Fibroblast of skin of left quadriceps (primary cell): ENCODE measurements at places on chromosomes 12 and 14.
A peak's percentile ranks its signal among the peaks of the same experiment; 100 is the strongest.

DNA sequence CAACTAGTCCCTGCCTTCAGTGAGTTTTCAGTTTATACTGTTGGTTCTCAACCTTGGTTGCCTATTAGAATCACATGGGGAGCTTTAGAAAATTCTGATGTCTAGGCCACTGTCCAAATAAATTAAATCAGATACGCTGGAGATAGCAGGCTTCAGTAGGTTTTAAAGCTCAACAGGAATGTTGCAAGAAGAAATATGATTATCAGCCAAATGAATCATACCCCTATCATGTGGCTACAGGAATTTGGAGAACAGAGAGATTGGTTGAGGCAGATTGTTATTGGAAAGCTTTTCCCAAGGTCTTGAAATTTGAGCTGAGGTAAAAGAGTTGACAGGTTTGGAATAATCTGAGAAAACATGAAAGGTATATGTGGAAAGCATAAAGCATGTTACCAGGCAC lies 125.3 kb downstream of the WIF1 start:
- DNase-seq: no peak

DNA sequence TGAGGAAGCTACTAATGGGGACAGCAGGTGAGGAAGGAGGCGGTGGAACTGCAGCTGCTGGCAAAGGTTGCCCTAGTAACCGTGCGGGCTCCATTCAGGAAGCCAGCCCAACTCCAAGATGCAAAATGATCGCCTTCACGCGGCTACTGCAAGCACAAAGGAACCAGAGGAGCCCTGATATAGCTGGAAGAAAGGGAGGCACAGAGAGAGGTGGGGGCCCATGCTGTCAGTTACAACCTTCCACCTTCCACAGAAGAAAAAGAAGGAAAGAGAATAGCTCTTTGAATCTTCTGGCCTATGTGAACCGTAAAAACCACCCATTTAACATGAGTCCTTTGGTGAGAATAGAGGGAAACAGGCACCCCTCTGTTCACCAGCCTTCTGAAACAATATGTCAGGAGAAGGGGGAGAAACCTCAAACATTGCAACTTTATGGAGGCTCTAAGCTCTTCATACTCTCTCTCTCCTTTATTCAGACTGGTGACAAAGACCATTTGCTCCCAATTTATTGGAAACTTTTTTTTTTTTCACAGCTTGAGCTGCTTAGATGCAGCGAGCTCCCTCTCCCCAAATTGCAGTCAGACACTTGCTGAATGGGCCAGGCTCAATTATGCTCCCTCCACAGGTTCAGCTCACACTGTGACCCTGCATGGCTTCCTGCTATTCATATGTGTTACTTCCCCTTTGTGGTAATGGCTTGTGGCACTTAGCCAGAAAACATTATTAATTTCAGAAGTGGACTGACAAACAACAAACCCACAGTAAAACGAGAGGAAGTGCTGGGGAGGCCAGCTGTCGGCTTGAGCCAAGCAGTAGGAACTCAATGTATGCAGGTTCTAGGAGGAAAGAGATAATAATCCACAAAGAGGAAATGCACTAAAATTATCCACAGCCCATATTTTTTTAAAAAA lies 6.2 kb downstream of the DUSP6 start:
- no peak for DNase-seq

DNA sequence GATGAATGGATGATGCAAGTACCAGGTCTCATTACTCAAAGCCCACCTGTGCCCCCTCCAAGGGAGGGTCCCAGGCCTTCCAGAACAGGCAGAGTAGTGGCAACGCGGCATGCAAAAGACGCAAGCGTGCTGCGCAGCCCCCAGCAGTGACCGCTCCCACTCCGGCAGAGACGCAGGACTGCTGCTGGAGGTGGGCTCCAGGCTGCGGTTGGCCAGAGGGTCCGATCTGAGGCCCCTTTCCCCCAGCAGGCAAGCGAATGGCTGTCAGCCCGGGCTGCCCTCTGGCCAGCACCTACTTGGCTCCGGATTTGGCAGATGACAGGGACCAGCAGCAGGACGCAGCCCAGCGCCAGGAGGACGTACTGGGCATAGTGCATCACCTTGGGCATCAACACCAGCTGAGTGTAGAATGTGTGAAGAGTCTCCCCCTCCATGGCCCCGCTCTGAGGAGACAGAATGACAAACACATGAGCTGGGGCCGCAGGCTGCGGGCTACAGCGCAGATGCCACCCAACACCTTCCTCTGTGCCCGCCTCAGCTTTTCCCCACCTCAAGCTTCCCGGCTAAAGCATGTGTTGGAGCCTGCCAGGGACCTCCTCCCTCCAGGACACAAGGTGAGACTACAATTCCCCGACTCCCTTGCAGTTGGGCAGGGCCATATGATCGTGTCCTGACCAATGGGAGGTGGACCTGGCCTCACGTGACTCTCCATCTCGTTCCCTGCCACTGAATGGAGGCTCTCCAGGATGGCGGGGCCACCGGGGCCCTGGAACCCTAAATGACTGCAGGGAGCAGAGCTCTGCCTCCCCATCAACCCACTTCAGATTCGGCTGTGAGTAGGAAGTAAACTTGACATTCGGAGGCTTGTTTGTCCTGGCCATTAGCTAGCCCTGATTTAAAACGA lies 77.4 kb downstream of the SCARB1 start:
- DNase-seq: peak; percentile 84

GRCh38 chr12:55732288-55732687 lies 3.5 kb upstream of the CD63 start:
- no peak for DNase-seq

DNA sequence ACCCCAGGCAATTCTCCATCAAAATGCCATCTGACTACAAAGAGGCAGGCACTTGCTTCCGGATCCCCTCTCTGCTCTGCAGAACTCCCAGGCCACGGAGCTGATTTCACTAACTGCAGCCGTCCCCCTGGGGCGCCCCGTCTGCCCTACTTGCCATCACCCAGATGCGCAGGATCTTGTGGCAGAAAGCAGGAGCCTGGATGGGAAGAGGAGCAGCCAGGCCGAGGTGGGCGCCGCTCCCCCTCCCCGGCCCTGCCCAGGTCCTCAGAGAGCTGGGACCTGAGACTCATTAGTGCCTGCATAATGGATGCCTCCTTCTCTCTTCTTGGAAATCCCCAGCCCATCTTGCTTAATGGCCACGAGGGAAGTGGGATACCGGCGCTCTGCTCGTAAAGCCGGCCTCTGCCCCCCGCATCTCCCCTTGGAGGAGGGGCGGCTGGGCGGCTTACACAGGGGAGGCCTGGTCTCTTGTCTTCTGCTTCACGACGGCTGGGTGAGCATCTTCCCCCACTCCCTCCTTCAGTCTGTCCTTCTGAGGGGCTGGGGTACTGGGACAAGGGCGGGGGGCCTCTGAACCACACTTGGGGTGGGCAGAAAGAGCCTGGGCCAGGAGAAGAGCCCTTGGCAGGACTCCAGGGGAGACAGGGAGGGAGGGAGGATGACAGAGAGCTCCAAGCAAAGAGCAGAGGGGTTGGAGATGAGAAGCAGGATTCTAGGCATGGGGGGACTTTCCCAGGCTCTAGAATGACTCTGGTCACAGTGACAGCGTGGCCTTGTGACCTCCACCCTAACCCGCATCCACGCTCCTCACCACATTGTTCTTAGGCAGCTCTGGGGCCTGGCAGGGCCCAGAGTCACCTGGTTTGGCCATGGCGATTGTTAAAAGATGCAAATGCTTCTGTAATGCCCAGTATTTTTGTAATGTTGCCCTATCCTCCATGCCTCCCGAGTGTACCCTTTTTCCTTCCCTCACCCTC lies 19.4 kb upstream of the EML1 start:
- no peak for DNase-seq
